ENCODE measurements at places on chromosomes 11 and 22. TPM values are rescaled to one million over a fixed set of nuclear protein-coding genes. Genes with fewer than 3 reads are reported as not detected.

Gene SLC7A4
- not detected for total RNA-seq

GRCh38 chr11:19459240-19459639 lies 218.5 kb upstream of the E2F8 start:
- DNase-seq = no peak

Gene ART1
- not detected for total RNA-seq

DNA sequence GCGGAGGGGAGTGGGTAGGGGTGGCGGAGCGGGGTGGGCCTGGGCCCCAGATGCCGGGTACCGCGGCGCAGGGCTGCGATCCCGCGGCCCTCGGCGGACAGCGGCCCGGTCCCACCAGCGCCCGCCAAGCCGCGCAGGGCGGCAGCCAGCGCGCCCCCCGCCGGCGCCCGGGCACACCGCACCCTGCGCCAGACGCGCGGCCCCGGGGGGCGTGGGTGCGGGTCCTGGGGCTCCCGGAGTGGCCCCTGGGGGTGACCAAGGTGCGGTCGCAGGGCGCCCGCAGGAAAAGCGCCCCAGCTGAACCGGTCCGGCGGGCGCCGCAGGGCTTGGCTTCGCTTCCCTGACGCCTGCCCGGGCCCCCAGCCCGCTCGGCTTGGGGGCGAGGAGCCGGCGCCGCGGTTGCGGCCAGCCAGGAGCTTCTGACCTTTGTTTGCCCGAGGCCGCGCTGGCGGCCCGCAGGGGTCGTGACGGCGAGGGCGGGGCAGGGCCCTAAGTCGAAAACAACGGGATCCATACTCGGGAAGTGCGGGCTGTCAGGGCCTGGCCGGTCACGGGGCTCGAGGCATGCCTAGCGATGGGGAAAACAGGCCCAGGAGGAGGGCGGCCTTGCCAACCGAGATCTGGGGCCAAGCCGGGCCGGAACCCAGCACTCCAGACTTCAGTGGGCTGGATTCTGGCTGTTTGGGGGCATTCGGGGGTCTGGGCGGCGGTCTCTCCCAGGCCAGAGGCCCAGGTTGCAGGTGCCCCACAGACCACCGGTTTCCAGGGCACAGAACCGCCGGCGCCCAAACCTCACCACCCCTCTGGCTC lies 581 bp upstream of the AP5B1 start:
- DNase-seq = no peak

Gene GRAP2
- total RNA-seq = 0.54 TPM

- no peak for DNase-seq
Observed at GRCh38 chr11:96899971-96900370, 510.2 kb downstream of the JRKL start.

GRCh38 chr11:9005087-9005486 lies 1.3 kb upstream of the NRIP3 start:
- DNase-seq = no peak

Gene P2RX6
- 0.46 TPM for total RNA-seq

DNA sequence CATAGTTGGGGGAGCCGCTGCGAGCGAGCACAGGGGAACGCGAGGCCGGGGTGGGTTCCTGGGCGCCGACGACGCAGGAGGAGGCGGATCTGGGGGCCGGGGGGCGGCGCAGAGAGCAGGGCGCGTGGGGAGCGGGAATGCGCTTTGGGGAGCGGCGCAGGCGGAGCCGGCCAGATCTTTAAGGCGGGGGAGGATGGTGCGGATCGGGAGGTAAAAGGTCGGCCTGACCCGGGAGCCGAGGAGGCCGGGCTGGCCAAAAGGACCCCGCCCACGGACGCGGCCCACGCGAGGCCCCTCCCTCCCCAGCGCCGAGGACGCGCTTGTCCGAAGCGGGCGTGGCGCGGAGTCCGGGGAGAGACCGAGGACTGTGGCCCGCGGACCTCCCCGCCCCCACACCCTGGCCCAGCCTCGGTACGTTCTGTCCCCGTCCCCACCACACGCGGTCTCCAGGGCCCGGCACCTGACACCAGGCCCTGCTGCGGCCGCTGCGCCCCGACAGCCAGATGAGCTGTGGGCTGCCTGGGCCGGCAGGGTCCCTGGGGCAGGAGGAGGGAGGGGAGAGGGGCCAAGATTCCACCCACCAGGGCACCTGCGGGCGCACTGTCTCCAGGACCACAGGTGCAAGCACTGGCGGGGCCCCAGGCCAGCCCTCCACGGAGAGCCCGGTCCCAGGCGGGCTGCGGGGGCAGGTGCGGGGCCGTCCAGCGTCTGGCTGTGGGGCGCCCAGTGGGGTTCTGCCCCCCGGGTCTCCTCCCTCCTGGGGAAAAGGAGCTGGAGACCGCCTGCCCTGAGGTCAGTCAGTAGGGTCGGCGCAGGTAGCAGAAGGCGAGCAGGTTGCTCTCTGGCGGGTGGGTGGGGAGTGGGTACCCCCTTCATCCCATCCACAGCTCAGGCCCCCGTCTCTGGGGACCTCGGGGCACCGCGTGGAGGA lies 10.9 kb downstream of the PIM3 start:
- DNase-seq = no peak

Gene POU2F3
- not detected for total RNA-seq

- no peak for DNase-seq
Observed at GRCh38 chr11:116928102-116928777, 90.8 kb upstream of the APOA1 start.

- DNase-seq = no peak
Observed at GRCh38 chr11:45252134-45252856, 33.8 kb downstream of the SYT13 start.

- DNase-seq = no peak
Observed at GRCh38 chr11:28835317-28835716, 727.1 kb downstream of the METTL15 start.

Data from Panc1 (cell line).